ENCODE measurements at places on chromosomes 6 and 20. TPM values are rescaled to one million over a fixed set of nuclear protein-coding genes. Genes with fewer than 3 reads are reported as not detected.

Gene PGC
- 259 TPM for total RNA-seq

Gene ANKRD66
- total RNA-seq = 2.1 TPM

Gene SLC52A3
- 3.1 TPM for total RNA-seq

Gene PTCRA
- total RNA-seq = 3.3 TPM

Gene SAMD3
- total RNA-seq = 7.3 TPM

Gene ADGRB3
- total RNA-seq = 1.1 TPM

Gene HBS1L
- total RNA-seq = 46.7 TPM

Gene HLA-DRB5
- total RNA-seq = 7.3 TPM

Gene ACTL10
- total RNA-seq = 2.7 TPM

- no peak for DNase-seq
- no peak overlapping the region for H3K27ac ChIP-seq
- H3K27me3 ChIP-seq = no peaks in the 10 kb centered on the region
- H3K4me1 ChIP-seq = no peaks in the 10 kb centered on the region
Observed at GRCh38 chr6:46584586-46584985, 68.0 kb downstream of the CYP39A1 start.

DNA sequence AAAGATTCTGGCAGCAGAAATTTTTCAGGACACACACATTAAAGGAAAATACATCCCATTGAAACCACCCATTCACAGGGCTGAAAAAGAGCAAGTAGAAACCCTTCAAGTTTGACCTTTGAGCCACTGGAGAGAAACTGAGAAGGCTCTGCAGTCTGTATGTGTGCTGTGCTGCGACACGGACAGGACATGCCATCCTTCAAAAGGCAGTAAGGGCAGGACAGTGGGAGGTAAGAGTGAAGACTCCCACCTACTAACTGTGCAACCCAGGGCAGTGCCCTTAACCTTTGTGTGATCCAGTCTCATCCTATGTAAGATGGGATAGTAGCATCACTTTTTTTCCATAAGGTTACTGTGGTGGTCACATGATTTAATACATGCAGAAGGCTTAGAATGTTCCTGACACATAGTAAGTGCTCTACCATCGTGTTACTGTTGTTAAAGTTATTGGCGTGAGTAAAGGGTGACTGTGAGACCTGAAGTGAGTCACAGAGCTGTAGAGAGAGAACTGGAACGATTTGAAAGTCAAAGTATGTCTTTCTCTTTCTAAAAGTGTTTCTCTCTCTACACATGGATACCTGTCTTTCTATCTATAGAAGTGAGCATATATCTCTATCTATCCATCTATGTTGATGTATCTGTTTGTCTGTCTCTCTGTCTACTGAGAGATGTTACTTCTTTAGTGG, 153.7 kb upstream of the OLIG3 start:
- no peak overlapping the region for H3K4me3 ChIP-seq
- no peaks in the 10 kb centered on the region for H3K4me1 ChIP-seq
- no peaks in the 10 kb centered on the region for H3K27me3 ChIP-seq
- no peaks in the 10 kb centered on the region for H3K36me3 ChIP-seq
- H3K27ac ChIP-seq = no peak overlapping the region
- no peak for DNase-seq

GRCh38 chr20:23157734-23158133, 71.6 kb upstream of the CD93 start:
- no peak for DNase-seq
- peaks cover 60% of the 10 kb centered on the region for H3K4me1 ChIP-seq
- H3K36me3 ChIP-seq = no peaks in the 10 kb centered on the region
- no peak overlapping the region for H3K4me3 ChIP-seq
- peak overlapping the region; percentile 58 for H3K27ac ChIP-seq
- H3K27me3 ChIP-seq = no peaks in the 10 kb centered on the region

GRCh38 chr20:5357946-5358345, 41.2 kb upstream of the PROKR2 start:
- no peaks in the 10 kb centered on the region for H3K36me3 ChIP-seq
- no peaks in the 10 kb centered on the region for H3K4me1 ChIP-seq
- H3K4me3 ChIP-seq = no peak overlapping the region
- H3K27me3 ChIP-seq = no peaks in the 10 kb centered on the region

- H3K36me3 ChIP-seq = no peaks in the 10 kb centered on the region
- no peaks in the 10 kb centered on the region for H3K27me3 ChIP-seq
- no peaks in the 10 kb centered on the region for H3K4me1 ChIP-seq
- no peak for DNase-seq
Observed at GRCh38 chr6:54897462-54898189, 51.1 kb downstream of the FAM83B start.

GRCh38 chr6:84390851-84391250, 163.4 kb upstream of the CEP162 start:
- no peaks in the 10 kb centered on the region for H3K27me3 ChIP-seq
- DNase-seq = no peak
- no peak overlapping the region for H3K27ac ChIP-seq
- H3K4me1 ChIP-seq = no peaks in the 10 kb centered on the region
- no peaks in the 10 kb centered on the region for H3K36me3 ChIP-seq

DNA sequence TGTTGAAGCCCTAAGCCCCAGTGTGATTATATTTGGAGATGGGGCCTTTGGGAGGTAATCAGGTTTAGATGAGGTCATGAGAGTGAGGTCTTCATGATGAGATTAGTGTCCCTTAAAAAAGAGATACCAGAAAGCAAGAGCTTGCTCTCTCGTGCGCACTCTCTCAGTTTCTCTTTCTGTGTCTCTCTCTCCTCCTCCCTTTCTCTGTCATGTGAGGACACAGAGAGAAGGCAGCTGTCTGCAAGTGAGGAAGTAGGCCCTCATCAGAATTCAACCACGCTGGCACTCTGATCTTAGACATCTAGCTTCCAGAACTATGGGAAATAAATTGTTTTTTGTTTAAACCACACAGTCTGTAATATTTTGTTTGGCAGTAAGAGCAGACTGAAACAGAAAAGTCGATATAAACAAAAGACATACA, 180.5 kb downstream of the IBTK start:
- no peak overlapping the region for H3K4me3 ChIP-seq
- no peak for DNase-seq
- H3K27ac ChIP-seq = no peak overlapping the region
- H3K4me1 ChIP-seq = no peaks in the 10 kb centered on the region

DNA sequence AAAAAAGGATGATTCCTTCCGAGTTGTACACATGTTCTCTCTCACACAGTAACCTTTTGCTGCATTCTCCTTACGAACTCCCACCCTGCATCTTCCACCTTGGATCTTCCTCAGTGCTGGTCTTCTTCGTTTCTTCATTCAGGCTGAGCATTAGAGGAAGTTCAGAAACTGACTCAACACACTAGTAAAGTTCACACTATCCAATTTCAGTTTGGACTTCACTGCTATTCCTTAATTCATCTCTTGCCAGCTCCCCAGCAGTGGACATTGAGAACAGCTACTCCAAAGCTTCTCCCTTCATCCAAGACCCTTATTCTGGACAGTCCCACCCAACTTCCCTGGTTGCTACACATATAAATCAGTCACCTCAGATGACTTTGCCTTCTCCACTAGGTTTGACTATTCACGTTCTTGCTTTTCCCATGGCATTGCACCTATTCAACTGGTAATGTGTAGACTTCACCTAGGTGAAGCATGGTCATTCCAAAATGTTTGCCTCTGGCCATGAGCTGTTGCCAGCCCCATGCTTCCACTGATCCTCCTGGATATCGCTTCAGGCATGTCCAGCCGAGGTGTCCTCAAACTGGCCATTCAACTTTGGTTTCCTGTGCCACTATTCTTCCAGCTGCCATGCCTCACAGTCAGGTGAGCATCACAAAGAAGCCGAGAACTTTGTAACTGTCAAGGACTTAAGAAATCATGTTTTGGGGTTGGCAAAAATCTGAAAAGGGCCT, 103.9 kb upstream of the EMILIN3 start:
- H3K36me3 ChIP-seq = no peaks in the 10 kb centered on the region
- H3K27me3 ChIP-seq = no peaks in the 10 kb centered on the region
- no peak overlapping the region for H3K4me3 ChIP-seq
- peak overlapping the region; percentile 23 for H3K27ac ChIP-seq
- no peak for DNase-seq
- peaks cover 4% of the 10 kb centered on the region for H3K4me1 ChIP-seq

- no peaks in the 10 kb centered on the region for H3K27me3 ChIP-seq
- H3K27ac ChIP-seq = no peak overlapping the region
- no peak for DNase-seq
- H3K36me3 ChIP-seq = no peaks in the 10 kb centered on the region
Observed at GRCh38 chr6:169968541-169969270, 217.3 kb downstream of the ERMARD start.

DNA sequence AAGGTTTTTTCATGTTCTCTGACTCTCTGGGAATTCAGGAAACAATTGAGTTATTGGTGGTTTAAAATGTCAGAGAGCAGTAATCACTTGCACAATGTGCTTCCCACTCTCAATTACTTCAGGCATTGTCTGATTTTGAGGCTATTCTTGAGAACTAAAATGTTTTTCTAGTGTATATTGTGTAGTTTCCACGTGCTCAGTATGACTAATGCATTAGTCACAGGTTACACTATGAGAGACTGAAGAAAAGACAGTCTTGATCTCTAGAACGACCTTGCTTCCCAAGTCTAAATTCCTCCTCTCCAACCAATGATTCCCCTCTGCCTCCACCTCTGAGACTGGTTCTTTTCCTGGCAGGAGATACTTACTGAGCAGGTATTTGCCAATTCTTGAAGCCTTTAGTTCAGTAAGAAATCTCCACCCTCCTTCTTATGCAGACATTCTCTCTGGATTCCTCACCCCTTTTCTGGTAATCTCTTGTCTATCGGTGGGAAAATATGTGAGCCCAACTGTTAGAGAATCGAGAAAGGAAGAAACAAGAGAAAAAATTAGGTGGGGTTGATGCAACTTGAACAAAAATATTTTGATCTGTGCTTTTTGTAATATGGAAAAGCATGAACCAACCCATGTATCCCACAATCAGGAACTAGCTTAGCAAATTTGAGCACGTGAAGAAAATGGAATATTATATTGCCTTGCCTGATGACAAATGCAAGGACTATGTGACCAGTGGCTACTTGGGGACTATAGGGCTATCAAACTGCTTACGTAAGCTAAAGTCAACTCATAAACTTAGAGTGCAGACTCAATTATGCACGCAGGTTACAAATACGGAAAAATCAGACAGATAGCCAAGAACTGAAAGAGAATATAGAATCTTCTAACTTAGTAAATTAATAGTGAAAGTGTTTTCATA, 61.1 kb upstream of the SLC22A16 start:
- no peak overlapping the region for H3K27ac ChIP-seq
- no peak for DNase-seq
- H3K4me3 ChIP-seq = no peak overlapping the region
- H3K4me1 ChIP-seq = no peaks in the 10 kb centered on the region
- no peaks in the 10 kb centered on the region for H3K27me3 ChIP-seq

- peaks cover 7% of the 10 kb centered on the region for H3K36me3 ChIP-seq
- no peak overlapping the region for H3K4me3 ChIP-seq
- DNase-seq = no peak
- no peaks in the 10 kb centered on the region for H3K27me3 ChIP-seq
Observed at GRCh38 chr20:17647391-17648314, 34.4 kb downstream of the RRBP1 start.

GRCh38 chr20:11752336-11752735, 165.4 kb upstream of the BTBD3 start:
- no peaks in the 10 kb centered on the region for H3K27me3 ChIP-seq
- no peak overlapping the region for H3K4me3 ChIP-seq
- no peak for DNase-seq
- no peaks in the 10 kb centered on the region for H3K4me1 ChIP-seq
- H3K27ac ChIP-seq = no peak overlapping the region

DNA sequence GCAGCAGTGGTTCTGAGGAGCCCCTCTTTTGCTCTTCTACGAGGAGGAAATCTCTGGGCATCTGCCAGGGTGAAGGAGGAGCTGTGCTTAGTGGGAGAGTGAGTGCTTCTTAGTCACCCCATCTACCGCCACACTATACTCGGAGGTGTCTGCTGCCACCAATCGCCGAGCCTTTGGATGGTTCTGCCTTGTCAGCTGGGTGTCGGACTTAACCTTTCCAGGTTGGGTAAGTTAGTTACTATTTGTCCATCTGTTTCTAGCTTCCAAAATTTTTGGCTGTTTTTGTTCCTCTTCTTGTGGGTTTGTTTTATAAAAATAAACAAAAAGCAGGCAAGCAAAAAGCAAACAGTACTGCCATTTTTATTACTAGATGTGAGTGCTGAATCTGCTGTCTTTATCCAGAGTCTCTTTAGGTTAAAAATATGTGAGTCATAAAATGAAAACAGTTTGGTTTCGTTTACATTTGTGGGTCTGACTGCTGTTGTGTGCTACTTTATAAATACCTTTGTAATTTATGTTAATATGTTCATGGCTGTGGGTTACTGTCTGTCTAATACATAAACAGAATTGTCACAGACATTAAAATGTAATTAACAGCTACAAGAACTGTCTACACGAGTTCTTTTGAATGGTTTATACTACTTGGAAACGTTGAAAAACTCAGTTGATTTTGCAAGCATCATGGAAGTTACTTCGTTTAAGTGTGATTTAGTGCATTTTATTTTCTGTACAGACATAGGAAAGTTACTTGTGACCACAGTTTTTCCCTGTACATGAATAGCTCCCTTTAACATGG, 89.2 kb downstream of the ARID1B start:
- H3K27ac ChIP-seq = peak overlapping the region; percentile 38
- no peak overlapping the region for H3K4me3 ChIP-seq
- no peak for DNase-seq
- H3K27me3 ChIP-seq = no peaks in the 10 kb centered on the region
- H3K4me1 ChIP-seq = peaks cover 39% of the 10 kb centered on the region

DNA sequence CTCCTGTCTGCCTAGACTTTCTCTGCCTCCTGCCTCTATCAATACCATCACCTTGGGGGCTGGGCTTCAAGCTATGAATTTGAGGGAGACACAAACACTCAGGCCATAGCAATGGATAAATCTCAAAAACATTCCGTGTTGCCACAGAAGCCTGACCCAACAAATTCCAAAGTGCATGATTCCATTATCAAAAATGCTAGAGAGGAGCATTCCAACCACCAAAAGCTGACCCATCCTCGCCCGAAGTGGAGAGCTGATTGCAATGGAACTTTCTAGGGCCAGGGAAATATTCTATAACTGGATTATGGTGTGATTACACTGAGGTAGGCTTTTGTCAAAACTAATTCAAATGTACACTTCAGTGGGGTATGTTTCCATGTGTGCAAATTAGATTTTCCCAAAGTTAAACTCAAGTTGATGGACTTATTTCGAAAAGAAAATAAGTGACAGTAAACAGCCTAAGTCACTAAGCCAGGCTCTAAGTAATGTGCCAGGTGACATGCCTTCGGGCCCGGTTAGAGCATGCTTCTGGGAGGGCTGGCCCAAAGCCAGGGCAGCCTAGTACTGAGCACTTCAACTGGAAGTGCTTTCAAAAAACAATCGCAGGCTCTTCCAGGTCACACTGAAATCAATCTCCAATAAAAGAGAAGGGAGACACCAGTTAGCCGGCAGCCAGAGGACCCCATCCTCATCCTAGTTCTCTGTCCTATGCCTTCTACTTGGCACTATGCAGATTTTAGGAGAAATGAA, 142.3 kb downstream of the TBXT start:
- H3K36me3 ChIP-seq = no peaks in the 10 kb centered on the region
- no peaks in the 10 kb centered on the region for H3K4me1 ChIP-seq
- no peak overlapping the region for H3K4me3 ChIP-seq
- no peaks in the 10 kb centered on the region for H3K27me3 ChIP-seq
- H3K27ac ChIP-seq = no peak overlapping the region

- DNase-seq = no peak
- no peaks in the 10 kb centered on the region for H3K27me3 ChIP-seq
- no peak overlapping the region for H3K27ac ChIP-seq
- H3K36me3 ChIP-seq = no peaks in the 10 kb centered on the region
- no peaks in the 10 kb centered on the region for H3K4me1 ChIP-seq
Observed at GRCh38 chr6:47934023-47934422, 152.2 kb downstream of the OPN5 start.
